ENCODE measurements at places on chromosomes 7 and 10.

GRCh38 chr7:85748861-85749260 lies 562.0 kb upstream of the SEMA3D start:
- DNase-seq, result no peak

- DNase-seq, result no peak
Measured at GRCh38 chr7:135711139-135711469, 16.9 kb downstream of the SLC13A4 start.

DNA sequence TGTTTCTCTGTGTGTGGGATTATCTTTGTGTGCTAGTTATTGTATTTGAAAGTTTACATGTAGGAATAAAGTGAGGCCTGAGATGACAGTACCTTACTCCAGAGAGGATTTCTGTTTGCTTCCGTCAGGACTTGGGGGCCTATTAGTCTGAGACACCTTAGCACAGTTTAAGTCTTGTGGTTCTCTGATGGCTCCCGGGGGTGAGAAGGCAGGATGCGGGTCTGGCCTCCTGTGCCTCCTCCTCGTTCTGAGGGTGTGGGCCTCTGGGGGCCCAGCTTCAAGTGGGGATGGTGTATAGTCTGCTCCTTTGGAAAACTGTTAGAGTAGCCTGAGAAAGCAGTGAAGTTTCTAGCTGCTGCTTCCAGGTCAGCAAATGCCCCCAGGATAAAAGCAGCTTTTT lies 12.4 kb downstream of the MTURN start:
- DNase-seq, result no peak

- DNase-seq, result no peak
Measured at GRCh38 chr10:74824900-74825370, 1.5 kb upstream of the KAT6B start.

DNA sequence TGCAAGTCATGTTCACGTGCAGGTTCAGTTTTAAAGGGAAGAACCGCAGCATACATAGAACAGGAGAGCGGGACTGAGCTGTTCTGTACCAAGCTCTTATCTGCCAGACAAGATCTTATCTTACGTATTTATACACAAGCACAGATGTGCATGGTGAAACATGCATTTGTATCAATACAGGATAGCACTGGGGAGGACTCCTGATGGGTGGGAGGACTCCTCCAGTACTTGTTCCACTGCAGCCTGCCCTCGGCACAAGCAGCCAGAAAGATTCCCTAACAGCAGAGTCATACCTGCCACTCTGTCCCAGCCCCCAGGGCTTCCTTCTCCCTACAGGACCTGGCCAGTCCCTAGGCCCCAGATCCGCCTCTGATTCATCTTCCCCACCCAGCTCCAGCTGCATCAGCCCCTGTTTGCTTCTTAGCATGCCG lies 13.2 kb upstream of the PRKCQ start:
- DNase-seq, result no peak

DNA sequence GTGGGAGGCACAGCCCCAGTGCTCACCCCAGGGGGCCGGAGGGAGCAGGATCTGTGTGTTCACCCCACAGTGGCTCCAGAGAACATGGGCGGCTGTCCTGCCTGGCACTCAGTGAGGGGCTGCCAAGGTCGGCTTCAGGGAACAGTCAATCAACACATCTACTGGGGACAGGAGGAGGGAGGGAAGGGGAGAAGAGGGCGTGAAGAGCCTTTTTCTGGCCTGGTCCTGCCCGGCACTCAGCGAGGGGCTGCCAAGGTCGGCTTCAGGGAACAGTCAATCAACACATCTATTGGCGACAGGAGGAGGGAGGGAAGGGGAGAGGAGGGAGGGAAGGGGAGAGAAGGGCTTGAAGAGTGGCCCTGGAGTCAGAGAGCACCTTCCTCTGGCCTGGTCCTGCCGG lies 184.9 kb downstream of the ADARB2 start:
- DNase-seq, result no peak

DNA sequence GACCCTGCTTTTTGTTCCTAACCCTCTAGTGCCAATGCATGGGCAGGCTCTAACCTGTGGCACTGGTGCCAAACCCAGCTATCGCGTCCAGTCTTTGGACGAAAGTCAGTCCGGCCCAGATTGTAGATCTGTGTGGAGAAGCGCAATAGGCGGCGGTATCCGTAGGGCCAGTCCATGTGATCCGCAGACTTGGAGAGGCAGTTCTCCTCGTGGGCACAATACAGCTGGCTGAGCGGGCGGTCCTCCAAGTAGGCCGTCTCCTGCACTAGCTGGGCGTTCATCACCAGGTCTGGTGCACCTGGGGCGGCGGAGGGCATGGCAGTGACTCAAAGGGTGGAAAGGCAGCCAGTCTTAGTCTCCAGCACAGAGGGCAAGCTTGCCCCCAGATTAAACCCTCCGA lies 14.5 kb downstream of the LOXL4 start:
- no peak for DNase-seq

DNA sequence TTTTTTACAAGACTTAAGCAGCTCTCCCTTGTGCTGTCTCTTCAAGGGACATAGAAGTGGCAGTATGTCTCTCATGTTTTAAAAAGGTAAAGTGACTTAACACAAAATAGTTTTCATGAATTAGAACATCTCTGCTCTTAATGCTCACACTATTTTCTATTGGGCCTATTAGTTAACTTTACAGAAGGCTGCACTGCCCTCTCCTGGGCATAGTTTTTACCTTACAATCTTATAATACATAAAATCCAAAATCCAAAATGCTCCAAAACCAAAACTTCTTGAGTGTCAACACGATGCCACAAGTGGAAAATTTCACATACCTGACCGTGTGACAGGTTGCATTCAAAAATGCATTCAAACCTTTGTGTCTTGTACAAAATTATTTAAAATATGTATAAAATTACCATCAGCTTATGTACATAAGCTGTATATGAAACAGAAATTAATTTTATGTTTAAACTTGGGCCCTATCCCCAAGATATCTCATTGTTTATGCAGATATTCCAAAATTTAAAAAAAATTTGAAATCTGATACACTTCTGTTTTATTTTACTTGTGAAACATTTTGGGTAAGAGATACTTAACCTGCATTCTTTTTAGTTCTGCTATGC lies 25.8 kb downstream of the TES start:
- peak; percentile 60 for DNase-seq

- peak; percentile 62 for DNase-seq
Measured at GRCh38 chr10:63265222-63265617, 132.1 kb downstream of the NRBF2 start.

DNA sequence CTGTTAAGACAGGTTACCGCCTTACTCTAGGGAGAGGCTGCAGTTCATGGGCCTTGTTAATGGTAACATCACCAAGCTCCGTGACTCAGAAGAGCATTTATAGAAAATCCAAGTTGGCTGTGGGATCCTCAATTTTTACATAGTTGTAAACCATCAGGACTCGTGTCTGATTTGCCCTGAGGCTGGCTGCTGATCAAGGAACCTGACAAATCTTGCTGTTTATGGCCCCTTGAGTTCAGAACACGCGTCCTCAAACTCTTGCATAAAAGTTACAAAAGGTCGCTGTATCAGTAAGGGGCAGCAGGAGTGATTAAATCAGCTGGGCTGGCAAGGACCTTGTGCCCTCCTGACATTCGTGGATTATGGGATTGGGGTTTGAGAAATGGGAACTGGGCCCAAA lies 4.6 kb downstream of the SLC13A4 start:
- no peak for DNase-seq

- peak; percentile 89 for DNase-seq
Measured at GRCh38 chr10:113073549-113074189, 123.6 kb downstream of the TCF7L2 start.

- DNase-seq, result no peak
Measured at GRCh38 chr7:39681887-39682441, 58.6 kb downstream of the RALA start.

DNA sequence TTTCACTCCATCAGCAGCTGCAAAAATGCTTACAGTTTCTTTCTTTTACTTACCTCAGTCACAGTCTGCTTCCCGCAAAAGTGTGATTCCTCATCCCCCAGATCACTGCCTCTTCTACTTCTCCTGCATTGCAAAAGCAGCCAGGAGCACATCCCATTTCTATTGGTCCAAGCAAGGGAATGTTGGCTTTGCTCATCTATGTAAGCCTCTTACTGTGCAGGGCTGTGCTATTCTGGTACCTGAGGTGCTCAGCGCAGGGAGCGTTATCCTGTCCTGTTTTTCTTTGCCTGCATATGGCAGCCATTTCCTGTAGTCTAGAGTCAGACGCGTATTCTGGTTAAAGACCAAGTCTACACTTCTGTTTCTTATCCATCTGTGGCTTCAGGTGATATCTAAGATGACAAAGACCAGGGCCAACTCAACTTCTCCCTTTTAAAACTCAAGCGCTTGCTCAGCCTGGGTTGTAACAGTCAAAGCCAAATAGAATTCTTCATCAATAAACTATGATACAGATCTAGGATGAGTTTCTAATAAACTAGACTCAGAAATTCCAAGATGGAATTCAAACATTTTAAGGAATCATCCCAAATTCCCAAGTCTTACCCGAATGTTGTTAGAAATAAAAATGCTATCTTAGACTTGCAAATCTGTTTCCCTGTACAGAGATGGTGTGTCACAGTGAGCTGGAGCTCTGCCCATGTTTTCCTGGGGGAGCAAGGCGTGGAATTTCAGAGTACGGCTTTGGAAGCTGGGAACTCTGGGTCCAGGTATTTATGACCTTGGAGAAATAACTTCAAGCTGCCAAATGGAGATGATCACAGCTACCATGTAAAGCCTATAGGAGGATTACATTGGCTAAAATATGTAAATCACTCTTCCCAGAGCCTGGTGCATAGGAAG lies 6.1 kb upstream of the RBM17 start:
- peak; percentile 33 for DNase-seq

- no peak for DNase-seq
Measured at GRCh38 chr10:96260014-96260413, 11.4 kb downstream of the BLNK start.

- no peak for DNase-seq
Measured at GRCh38 chr7:127873151-127873550, 158.1 kb downstream of the LRRC4 start.

GRCh38 chr10:12165999-12166775 lies 29.5 kb downstream of the NUDT5 start:
- DNase-seq, result no peak

DNA sequence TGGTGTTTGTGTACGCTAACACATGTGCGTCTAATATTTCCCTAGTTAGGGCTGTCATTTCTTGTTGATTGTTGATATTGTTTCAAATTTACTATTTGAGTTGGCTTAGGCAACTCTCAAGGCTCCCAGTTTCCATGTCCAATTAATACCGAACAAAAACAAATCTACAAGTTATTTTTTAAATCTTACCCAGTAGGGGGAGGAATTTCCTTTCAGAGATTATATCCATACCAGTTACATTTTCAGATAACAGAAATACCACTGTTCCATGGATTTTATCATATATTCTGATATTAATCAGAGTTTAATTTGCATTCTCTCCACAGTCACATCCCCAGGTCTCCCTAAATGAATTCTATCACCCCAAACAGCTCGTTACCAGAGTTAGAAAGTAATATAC lies 7.2 kb upstream of the AKR1B10 start:
- no peak for DNase-seq

- DNase-seq, result peak; percentile 41
Measured at GRCh38 chr7:111098011-111098925, 7.3 kb downstream of the LRRN3 start.

DNA sequence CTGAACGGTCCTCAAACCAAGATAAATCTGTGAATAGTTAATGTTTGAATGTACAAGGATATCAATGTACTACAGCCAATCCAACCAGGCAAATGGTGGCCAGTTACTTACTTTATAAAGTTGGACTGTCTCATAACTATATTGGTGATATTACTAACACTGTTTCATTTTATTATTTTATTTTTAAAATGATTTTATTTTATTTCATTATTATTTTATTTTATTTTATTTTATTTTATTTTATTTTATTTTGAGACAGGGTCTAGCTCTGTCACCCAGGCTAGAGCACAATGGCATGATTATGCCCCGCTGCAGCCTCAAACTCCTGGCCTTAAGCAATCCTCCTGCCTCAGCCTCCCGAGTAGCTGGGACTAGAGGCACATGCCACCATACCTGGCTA lies 6.8 kb downstream of the IL15RA start:
- no peak for DNase-seq

DNA sequence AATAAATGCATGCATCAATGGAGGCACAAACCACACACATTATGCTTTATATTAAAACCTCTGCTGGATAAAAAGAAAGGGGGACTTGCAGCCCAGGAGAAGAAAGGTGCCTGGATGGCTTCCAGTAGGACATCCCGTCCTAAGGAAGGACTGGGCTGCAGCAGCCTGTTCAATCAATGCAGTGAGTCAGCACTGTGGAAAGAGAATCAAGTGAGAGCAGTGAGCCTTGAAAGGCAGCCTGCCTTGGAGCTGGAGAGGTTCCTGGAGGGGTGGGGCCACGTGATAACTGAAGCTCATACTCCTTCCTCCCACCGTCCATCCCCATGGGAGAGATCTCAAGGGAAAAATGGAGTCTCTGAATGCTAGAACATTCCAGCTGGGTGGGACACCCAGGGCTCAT lies 501.2 kb downstream of the ADRA2A start:
- DNase-seq, result no peak

- no peak for DNase-seq
Measured at GRCh38 chr10:132385721-132386418, 11.1 kb upstream of the PWWP2B start.

DNA sequence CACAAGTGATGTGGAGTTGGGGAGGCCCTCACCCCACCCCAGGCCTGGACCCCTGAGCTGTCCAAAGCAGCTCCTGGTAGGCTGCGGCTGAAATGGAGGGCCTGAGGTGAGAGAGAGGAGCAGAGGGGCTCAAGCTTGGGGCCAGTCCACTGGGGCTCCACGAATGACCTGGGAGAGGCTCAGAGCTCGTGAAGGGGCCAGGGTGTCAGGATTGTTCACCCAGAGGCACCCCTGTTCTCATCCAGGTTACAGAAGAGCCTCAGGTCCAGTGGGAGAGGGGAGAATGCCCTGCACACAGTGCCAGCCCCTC lies 102.2 kb upstream of the RET start:
- no peak for DNase-seq

DNA sequence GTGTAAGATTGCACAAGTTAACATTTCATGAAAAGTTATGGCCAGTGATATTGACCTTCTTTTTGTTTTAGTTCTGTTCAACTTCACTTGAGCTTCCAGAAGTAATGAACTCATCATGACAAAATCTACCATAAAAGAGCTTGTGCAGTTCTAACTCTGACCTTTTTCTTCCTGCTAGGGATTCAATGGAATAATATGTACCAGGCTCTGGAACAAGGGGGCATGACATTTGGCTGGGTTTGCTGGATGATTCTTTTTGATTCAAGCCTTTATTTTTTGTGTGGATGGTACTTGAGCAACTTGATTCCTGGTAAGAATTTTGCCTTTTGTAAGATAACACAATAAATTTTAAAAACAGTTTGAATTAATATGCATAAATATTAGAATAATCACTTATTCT lies 205.0 kb downstream of the ABCA13 start:
- DNase-seq, result no peak

DNA sequence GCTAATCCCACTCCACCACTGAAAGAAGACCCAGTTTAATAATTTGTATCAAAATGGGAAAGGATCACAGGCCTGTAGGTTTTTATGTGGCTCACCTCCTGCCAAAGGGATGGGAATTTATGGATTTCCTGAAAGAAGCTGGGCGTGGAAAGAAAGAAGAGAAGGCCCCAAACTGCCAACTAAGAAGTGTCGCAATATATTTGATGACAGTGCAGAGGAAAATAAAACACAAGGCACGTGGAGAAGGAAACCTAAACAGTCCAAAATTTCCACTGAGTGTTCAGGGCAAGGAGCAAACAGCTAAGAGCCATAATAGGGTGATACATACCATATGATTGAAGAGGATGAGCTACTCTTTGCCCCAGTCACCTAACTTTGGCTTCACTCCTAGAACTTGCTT lies 667.2 kb downstream of the GATA3 start:
- DNase-seq, result no peak

GRCh38 chr10:78197628-78198272 lies 164.1 kb downstream of the RPS24 start:
- DNase-seq, result no peak

Measured in fibroblast of skin of right biceps (primary cell).